ENCODE measurements at places on chromosomes 16 and 17.
A peak's percentile ranks its signal among the peaks of the same experiment; 100 is the strongest.

- no peak for DNase-seq
Measured at GRCh38 chr17:37024181-37024637, 75.5 kb downstream of the AATF start.

DNA sequence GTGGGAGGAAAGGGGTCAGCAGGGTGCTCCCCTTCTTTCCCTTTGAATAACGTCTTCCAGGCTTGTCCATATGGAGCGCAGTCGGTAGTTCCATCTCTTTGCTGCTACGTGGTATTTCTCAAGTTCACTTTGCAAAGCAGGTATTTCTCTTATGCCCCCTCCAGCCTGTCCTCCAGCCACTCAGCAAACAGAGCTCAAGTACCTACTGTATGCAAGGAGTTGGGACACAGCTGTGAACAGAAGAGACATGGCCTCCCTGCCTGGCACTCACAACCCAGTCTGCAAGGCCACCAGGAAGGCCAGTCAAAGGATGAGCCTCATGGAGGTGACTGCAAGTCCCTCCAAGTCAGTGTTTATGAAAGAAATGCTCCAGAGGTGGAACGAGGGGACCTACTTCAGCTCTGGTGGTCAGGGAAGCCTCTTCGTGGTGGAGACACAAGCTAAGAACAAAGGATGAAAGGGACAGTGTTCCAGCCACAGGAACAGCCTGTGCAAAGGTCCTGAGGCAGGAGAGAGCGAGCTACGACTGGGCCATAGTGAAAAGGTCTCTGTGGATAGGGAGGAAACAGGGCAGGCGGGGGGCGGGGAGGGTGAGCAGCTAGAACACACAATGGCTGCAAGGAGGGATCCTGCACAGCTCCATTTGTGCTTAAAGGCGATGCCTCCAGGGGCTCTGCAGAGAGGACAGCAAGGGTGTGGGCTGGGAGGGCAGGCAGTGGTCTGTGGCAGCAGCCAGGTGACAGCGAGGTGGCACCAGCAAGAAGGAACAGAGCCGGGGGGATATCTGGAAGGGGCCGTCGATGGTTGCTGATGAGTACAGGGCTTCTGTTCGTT lies 32.6 kb downstream of the PPL start:
- DNase-seq: no peak

GRCh38 chr16:53971616-53972015 lies 267.7 kb downstream of the FTO start:
- no peak for DNase-seq

- DNase-seq: peak; percentile 87
Measured at GRCh38 chr17:7336240-7337175, at the start of gene ACAP1. ACAP1 (plus strand) TSS chr17:7336529; CDS start chr17:7336735, 206 bp downstream.

DNA sequence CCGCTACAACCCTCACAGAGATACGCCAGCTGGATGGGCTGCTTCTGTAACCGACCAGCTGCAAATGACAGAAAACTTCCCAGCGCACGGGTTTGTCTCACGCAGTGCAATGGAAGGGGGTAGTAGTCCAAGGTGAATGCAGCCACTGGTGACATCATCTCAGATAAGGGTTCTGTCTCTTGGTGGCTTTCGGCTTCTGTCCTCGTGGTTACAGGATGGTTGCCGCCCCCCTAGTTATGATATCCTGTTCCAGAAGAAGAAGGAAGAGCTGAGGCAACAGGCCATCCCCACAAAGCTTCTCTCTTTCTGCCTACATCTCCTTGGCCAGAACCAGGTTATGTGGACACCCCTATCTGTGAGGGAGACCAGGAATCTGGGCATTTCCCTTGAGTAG lies 40.3 kb upstream of the BAHCC1 start:
- DNase-seq: no peak

DNA sequence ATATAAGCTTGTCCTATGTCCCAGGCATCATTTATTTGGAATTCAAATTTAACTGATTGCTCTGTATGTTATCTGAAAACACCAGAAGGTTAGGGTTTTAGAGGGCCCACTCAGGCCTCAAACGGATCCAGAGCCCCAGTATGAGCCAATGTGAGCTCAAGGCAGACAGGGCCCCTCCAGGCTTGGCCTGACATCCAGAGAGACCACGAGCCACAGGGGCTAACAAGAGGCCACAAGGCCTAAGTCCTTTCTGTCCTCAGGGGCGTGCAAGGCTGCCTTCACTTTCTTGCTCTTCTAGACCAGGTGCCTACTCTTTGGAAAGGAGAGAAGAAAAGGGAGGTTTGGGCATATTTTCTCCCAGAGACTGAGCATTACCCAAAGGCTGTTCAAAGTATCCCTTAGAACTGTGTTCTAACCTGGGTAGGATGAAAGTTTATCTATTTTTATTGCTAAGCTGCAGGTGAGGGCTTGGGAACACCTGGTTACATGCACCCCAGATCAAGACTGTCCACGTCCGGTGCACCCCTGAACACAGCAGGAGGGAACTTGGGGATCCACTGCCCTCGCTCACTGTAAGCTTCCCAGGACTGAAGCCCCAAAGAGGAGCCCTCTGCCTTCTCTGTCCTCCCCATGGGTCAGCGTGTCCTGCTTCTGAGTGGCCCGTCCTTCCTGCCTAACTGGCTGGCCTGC lies 1.5 kb upstream of the ENGASE start:
- no peak for DNase-seq

GRCh38 chr16:20023190-20023589 lies 50.5 kb downstream of the GPR139 start:
- no peak for DNase-seq

DNA sequence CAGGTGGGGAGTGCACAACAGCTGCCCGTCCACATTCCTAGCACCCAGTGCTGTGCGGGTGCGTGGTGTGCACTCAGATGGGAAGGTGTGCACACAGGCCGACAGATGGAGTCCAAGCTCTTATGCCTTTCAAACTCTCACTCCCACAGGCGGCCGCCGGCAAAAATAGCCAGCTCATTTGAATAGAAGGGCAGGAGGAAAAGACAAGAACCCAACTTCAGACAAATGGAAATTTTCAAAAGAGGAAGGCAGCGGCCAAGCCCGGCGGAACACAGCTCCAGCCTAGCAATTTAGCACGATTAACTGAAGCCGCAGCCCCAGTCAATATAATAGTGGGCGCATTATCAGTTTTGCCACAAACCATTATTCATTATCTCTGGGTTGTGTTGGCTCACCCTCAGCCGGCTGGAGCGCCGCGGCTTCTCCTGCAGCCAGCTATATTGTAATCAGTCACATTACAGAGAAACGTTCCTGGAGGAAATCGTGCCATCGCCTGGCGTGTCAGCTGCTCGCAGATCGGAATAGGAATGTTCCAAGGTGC lies 103.9 kb upstream of the SEC14L1 start:
- no peak for DNase-seq

Data from stimulated activated CD4-positive, alpha-beta T cell treated with anti-CD3 and anti-CD28 coated beads, Interleukin-4, amount 100 ng/mL, for 48 hours (primary cell).